ENCODE measurements at places on chromosomes 2 and 18.

GRCh38 chr18:48693625-48694262 is 154.9 kb downstream of the CTIF start:
- no peak overlapping the region for H3K4me3 ChIP-seq
- H3K27me3 ChIP-seq, result no peaks in the 10 kb centered on the region
- peaks cover 2% of the 10 kb centered on the region for H3K4me1 ChIP-seq
- no peaks in the 10 kb centered on the region for H3K36me3 ChIP-seq

DNA sequence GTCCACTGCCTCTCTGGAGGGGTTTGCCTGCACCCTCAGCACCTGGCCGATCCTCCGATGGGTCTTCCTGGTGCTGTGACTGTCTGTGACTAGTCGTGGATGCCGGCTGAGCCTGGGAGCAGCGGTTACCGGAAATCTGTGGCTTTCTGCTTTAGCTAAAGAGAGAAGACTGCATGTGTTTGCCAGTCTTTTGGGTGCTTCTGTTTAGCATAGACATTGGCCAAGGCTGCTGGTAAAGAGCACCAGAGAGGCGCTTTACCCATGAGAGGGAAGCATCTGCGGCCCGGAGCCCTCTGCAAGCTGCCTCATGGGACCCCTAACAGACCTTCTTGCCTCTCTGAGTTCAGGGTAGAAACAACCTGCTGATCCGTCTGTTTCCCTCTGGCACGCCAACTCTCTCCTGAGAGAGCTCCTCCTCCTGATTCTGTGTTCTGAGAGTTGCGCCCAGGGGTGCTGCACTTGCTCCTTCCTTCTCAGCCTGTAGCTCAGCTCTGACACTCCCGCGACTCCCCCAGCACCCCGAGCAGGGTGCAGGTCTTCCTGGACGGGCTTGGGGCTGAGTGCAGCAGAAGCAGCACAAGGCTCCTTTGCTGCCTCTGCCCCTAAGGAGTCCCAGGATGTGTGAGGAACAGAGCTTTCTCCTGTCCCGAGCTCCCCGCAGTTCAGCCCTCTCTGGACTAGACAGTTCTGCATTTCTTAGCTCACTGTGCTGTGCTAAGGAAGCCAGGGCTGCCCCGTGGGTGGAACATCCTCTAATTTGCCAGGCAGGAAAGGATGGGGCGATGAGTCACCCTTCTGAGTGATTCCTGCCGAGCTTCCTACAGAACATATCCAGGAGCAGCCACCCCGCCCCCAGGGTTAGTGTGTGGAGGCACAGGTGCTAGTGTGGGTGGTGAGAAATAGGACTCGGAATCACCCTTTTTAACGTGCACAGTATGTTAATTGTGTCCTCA is 203.2 kb downstream of the SH3RF3 start:
- H3K4me3 ChIP-seq, result peak overlapping the region; percentile 61
- H3K36me3 ChIP-seq, result no peaks in the 10 kb centered on the region

DNA sequence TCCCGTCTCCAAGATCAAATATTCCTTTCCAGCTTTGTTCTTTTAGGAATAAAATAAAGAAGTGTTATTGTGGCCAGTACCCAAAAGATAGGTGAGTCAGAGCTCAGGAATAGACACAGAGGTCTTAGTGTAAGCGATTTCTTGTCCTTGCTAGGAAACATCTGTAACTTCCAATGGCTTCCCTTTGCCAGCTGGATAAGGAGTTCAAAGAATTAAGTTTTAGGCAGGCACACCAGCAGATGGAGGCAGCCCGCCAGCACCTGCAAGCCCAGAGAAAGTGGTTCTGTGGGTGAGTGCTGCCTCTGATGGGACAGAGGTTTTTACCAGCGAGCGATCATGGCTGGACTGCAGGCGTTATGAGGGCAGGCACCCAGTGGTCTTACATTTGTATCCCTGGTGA is 125.4 kb downstream of the MGAT5 start:
- H3K4me3 ChIP-seq, result no peak overlapping the region
- peaks cover 4% of the 10 kb centered on the region for H3K36me3 ChIP-seq
- H3K27ac ChIP-seq, result no peak overlapping the region
- H3K4me1 ChIP-seq, result no peaks in the 10 kb centered on the region
- no peak for DNase-seq
- no peaks in the 10 kb centered on the region for H3K27me3 ChIP-seq

DNA sequence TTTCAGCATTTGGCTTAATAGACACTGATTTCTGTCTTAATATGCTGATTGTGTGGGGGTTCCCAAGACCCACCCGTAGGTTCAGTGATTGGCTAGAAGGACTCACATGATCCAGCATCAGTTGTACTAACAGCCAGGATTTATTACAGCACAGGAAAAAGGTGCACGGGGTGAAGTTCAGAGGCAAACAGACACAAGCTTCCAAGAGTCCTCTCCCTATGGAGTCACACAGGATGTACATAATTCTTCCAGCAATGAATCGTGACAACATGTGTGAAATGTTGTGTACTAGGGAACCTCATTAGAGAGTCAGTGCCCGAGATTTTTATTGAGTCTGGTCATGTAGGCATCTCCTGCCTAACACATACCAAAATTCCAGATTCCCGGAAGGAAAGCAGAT is 52.8 kb downstream of the GALNT1 start:
- no peak overlapping the region for H3K27ac ChIP-seq
- H3K4me1 ChIP-seq, result no peaks in the 10 kb centered on the region
- DNase-seq, result no peak
- H3K4me3 ChIP-seq, result no peak overlapping the region
- peaks cover 10% of the 10 kb centered on the region for H3K36me3 ChIP-seq
- H3K27me3 ChIP-seq, result no peaks in the 10 kb centered on the region

GRCh38 chr18:72419914-72420313 is 124.2 kb downstream of the CBLN2 start:
- no peak overlapping the region for H3K4me3 ChIP-seq
- H3K4me1 ChIP-seq, result no peaks in the 10 kb centered on the region
- no peak for DNase-seq
- no peaks in the 10 kb centered on the region for H3K36me3 ChIP-seq

DNA sequence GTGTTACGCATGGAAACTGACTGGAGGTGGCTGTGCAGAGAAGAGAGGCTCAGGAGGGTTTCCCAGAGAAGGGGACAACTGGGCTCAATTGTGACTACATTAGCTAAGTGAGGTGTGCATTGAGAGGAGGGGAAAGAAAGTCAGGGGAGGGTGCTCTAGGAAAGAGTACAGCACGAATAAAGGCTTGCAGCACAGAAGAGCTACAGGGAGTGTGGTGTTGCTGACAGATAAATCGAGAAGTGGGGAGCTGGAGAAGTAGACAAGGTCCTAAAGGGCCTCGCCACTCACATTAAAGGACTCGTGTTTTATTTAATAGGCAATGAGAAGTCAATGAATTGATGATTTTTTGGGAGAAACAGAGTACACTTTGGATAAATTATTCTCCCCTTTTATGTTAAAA is 65.7 kb upstream of the CTAGE1 start:
- no peaks in the 10 kb centered on the region for H3K27me3 ChIP-seq
- no peaks in the 10 kb centered on the region for H3K36me3 ChIP-seq
- no peak overlapping the region for H3K27ac ChIP-seq

DNA sequence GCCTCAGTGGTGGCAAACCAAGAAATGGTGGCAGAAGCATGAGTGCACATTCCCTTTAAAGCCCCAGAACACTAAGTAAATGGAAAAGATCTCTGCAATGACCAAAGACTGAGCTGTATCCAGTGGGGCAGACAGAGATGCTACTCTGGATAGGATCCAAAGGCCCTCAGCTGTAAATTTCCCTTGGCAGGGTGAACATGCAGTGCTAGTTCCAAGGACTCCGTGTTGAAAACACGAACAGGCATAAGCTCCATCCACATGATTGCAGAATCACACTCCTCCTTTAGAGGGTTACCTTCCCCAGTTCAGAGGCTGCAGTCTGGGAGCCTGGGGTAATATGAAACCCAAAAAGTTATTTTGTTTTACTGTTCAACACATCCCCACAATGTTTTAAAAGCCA is 98.6 kb upstream of the KLF7 start:
- H3K27me3 ChIP-seq, result peaks cover 13% of the 10 kb centered on the region
- H3K27ac ChIP-seq, result no peak overlapping the region
- no peaks in the 10 kb centered on the region for H3K36me3 ChIP-seq

DNA sequence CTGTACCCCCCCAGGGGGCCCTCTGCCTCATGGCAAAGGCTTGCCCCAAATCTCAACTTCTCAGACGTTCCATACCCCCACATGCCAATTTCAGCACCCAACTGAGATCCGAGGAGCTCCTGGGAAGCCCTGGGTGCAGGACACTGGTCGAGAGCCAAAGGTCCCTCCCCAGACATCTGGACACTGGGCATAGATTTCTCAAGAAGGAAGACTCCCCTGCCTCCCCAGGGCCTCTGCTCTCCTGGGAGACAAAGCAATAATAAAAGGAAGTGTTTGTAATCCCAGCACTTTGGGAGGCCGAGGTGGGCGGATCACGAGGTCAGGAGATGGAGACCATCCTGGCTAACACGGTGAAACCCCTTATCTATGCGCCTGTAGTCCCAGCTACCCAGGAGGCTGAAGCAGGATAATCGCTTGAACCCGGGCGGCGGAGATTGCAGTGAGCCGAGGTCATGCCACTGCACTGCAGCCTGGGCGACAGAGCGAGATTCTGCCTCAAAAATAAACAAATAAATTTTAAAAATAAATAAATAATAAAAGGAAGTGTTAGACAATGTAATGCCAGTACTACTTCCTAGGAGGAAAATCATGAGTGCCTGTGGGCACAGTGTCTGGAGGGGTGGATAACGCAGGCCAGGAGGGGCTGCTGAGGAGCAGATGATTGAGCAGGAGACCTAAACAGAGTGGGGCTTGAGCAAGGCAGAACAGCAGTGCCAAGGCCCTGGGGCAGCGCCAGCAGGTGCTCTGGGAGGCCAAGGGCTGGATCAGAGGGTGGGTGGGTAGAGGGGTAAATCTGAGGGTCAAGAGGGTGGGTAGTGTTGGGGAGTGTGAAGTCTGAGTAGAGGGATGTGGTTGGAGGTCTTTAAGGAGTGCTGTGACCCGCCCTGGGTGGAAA is 4.0 kb downstream of the ALPP start:
- H3K27ac ChIP-seq, result peak overlapping the region; percentile 19
- H3K27me3 ChIP-seq, result peaks cover 17% of the 10 kb centered on the region
- H3K36me3 ChIP-seq, result no peaks in the 10 kb centered on the region
- H3K4me1 ChIP-seq, result no peaks in the 10 kb centered on the region

GRCh38 chr2:28327956-28328922 is 64.4 kb upstream of the FOSL2 start:
- H3K27me3 ChIP-seq, result no peaks in the 10 kb centered on the region
- H3K4me1 ChIP-seq, result peaks cover 45% of the 10 kb centered on the region
- H3K36me3 ChIP-seq, result peaks cover 6% of the 10 kb centered on the region
- H3K27ac ChIP-seq, result no peak overlapping the region

GRCh38 chr18:23872701-23873550 is 141.6 kb upstream of the TTC39C start:
- H3K36me3 ChIP-seq, result no peaks in the 10 kb centered on the region
- H3K27ac ChIP-seq, result no peak overlapping the region
- no peaks in the 10 kb centered on the region for H3K27me3 ChIP-seq
- DNase-seq, result no peak

GRCh38 chr18:12924616-12925015 is 23.2 kb upstream of the SEH1L start:
- no peak overlapping the region for H3K27ac ChIP-seq
- no peaks in the 10 kb centered on the region for H3K36me3 ChIP-seq
- peaks cover 6% of the 10 kb centered on the region for H3K27me3 ChIP-seq
- no peak for DNase-seq
- H3K4me1 ChIP-seq, result peaks cover 11% of the 10 kb centered on the region

GRCh38 chr2:191933307-191934105 is 86.6 kb upstream of the CAVIN2 start:
- no peaks in the 10 kb centered on the region for H3K4me1 ChIP-seq
- H3K27me3 ChIP-seq, result peaks cover 14% of the 10 kb centered on the region
- no peak for DNase-seq
- no peak overlapping the region for H3K27ac ChIP-seq
- H3K36me3 ChIP-seq, result no peaks in the 10 kb centered on the region

GRCh38 chr2:189952536-189953109 is 109.9 kb downstream of the MSTN start:
- H3K36me3 ChIP-seq, result no peaks in the 10 kb centered on the region
- H3K27ac ChIP-seq, result no peak overlapping the region
- no peaks in the 10 kb centered on the region for H3K27me3 ChIP-seq
- no peak for DNase-seq
- no peak overlapping the region for H3K4me3 ChIP-seq

DNA sequence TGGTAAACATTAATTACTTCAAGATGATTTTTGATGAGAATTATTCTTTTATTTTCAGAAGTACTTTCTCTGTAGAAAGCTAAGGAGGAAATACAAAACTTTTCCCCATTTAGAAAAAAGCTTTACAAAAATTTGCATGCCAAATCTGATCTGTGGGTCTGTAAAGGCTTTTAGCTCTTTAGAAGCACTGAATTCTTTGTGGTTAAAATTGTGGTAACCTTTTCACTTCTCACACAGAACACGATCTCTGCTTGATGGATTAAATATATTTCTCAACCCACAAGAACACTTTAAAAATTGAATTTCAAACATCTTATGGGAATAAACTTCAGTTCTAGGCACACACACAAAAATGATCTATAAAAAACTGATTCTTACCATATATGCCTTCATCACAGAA is 63.7 kb downstream of the VIL1 start:
- peaks cover 43% of the 10 kb centered on the region for H3K36me3 ChIP-seq
- H3K4me1 ChIP-seq, result peaks cover 22% of the 10 kb centered on the region
- no peak for DNase-seq
- H3K27me3 ChIP-seq, result no peaks in the 10 kb centered on the region
- H3K27ac ChIP-seq, result peak overlapping the region; percentile 43

GRCh38 chr2:60746318-60746717 is 9.8 kb upstream of the PAPOLG start:
- peaks cover 11% of the 10 kb centered on the region for H3K4me1 ChIP-seq
- H3K27ac ChIP-seq, result no peak overlapping the region

DNA sequence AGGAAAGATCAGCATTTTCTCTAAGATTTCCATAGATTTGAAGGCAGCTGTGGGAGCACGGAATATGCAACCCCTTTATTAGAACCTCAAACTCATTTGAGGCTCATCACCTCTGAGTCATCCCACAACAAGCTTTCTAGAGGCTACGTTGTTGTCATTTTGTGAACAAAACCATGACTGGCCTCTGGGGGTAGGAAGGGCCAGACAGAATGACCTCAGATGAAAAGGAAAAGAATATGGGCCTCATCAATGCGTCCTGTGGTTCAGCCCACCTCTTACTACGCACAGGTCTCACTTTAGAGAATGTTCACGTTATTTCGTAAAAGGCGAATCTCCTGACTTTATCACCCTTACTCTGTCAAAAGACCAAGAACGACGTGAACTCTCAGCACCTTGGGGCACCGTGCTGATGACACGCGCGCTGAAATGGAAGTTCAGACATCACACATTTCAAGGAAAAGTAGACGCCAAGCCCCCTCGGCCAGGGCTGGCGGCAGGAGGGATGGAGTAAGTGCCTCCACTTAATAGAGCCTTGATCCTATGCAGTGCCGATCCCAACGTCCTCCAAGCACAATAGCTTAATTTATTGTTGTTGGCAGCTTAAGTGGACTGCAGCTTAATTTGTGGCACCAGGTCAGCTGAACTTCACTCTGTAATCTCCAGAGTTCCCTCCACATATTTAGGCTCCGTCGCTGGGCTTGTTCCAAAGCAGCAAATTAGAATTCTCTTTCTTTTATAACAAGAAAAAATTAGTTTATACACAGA is 208.3 kb downstream of the EIPR1 start:
- no peak overlapping the region for H3K27ac ChIP-seq
- no peaks in the 10 kb centered on the region for H3K27me3 ChIP-seq
- H3K4me3 ChIP-seq, result no peak overlapping the region
- no peaks in the 10 kb centered on the region for H3K4me1 ChIP-seq
- no peak for DNase-seq

- H3K36me3 ChIP-seq, result no peaks in the 10 kb centered on the region
- no peak for DNase-seq
- no peak overlapping the region for H3K27ac ChIP-seq
- no peak overlapping the region for H3K4me3 ChIP-seq
- H3K27me3 ChIP-seq, result peaks cover 12% of the 10 kb centered on the region
Measured at GRCh38 chr2:119745566-119745965, 14.2 kb upstream of the PTPN4 start.

- no peaks in the 10 kb centered on the region for H3K27me3 ChIP-seq
- H3K27ac ChIP-seq, result no peak overlapping the region
- no peak for DNase-seq
- H3K36me3 ChIP-seq, result peaks cover 11% of the 10 kb centered on the region
- no peak overlapping the region for H3K4me3 ChIP-seq
Measured at GRCh38 chr2:43269074-43269572, 42.7 kb upstream of the ZFP36L2 start.

All from activated T-cell treated with anti-CD3 and anti-CD28 coated beads, Interleukin-2, amount 50 U/mL, for 72 hours (primary cell).